SW 1271 (cell line): ENCODE measurements at places on chromosomes 1 and 21.
A peak's percentile ranks its signal among the peaks of the same experiment; 100 is the strongest.

GRCh38 chr1:220878191-220879075 lies 810 bp upstream of the HLX start:
- DNase-seq = no peak

DNA sequence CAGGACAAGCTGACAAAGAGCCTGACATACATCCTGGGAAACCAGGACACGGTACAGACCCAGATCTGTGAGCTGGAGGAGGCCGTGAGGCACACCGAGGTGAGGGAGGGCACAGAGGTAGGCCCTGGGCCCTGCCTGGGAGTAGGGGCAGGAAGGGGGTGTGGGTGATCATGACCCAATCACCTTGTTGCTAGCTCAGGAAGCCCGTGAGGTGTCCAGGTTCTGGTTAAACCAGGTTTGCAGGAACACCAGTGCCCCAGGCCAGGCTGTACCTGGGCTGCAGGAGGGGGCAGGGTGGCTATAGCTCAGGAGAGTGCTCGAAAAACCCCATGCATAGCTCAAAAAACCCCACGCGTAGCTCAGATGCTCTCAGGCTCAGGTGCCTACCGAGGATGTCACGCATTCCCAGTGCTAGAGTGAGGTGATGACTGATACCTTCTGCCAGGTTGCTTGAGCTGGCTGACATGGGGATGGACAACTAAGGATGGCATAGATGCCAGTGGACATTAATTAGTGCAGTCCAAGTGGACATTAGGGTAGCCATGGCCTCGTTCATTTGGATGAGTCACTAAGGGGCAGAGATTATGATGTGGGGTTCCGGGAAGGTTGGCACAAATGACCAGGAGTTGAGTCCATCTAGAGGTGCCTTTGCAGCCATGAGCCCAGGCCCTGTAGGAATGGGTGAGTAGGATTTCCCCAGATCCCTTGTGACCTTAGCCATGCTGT lies 3.7 kb downstream of the TRIM46 start:
- no peak for DNase-seq

DNA sequence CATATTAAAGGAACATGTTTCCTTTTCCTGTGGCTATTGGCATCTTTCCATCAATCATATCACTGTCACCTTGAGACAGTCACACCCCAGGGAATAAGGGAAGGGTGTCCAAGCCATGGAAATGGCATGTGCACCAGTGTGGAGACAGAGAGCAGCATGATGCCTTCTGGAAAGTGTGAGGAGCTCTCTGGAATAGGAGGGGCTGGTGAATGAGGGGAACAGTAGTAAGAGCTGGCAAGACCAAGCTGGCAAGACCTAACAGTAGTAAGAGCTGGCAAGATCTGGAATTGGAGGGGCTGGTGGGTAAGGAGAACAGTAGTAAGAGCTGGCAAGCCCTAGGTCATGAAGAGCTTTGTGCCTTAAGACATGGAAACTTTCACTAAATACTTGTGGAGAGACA lies 186.7 kb downstream of the C1orf94 start:
- DNase-seq = no peak

- DNase-seq = no peak
These were observed 58.4 kb downstream of the IVNS1ABP start for GRCh38 chr1:185258676-185259075.

- no peak for DNase-seq
These were observed 7.5 kb upstream of the G0S2 start for GRCh38 chr1:209667708-209668107.

- no peak for DNase-seq
These were observed 160.1 kb upstream of the NFIA start for GRCh38 chr1:60922304-60922703.

DNA sequence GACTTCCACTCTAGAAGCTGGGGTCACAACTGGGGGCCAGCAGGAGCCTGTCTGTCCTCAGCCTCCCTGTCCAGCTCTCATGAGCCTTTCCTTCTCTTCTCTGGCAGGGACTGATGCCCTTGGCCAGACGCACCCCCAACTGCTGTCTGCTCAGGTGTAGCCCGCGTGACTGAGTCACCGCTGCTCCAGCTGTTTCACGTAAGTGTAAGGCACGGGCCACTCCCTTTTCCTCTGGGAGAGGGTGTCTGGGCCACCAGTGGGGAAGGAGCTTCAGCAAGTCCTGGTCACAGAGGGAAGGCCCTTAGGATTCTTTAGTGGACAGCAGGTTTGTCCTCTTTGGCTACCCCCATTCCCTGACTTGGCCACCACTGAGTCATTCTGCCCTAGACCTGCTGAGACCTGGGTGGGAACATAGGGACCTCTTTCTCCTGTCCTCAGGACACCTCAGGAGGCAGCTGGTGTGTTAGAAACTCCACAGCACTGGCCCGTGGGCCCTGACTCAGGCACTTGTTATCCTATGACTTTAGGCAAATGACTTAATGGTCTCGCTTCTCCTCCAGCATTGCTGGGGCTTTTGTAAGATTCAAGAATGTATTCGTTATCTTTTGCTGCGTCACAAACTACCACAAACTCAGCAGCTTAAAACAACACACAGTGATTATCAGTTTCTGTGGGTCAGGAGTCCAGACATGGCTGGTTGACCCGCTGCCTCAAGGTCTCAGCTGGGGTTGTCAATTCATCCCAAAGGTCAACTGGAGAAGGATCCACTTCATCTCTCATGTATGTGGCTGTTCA lies 64.8 kb downstream of the FAM163A start:
- no peak for DNase-seq

DNA sequence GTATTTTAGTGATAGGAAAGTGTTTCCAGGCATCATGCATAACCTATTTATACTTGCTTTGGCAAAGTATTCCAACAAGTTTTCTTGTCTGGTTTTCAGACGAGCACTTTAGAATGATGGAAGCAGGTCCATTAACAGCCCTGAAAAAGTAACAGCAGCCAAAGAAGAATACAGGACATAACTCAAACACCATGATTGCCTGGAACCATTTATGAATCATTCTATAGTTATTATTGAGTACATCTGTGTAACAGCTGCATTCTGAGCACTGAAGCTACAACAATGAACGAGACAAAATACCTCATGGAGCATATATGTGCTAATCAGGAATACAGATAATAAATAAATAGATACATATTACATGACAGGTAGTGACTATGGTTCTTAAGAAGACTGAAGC lies 12.6 kb downstream of the IL10RB start:
- DNase-seq = no peak

GRCh38 chr1:145995148-145995881 lies 1.1 kb downstream of the TXNIP start:
- no peak for DNase-seq

GRCh38 chr1:52670604-52671003 lies 27.5 kb downstream of the COA7 start:
- DNase-seq = no peak

DNA sequence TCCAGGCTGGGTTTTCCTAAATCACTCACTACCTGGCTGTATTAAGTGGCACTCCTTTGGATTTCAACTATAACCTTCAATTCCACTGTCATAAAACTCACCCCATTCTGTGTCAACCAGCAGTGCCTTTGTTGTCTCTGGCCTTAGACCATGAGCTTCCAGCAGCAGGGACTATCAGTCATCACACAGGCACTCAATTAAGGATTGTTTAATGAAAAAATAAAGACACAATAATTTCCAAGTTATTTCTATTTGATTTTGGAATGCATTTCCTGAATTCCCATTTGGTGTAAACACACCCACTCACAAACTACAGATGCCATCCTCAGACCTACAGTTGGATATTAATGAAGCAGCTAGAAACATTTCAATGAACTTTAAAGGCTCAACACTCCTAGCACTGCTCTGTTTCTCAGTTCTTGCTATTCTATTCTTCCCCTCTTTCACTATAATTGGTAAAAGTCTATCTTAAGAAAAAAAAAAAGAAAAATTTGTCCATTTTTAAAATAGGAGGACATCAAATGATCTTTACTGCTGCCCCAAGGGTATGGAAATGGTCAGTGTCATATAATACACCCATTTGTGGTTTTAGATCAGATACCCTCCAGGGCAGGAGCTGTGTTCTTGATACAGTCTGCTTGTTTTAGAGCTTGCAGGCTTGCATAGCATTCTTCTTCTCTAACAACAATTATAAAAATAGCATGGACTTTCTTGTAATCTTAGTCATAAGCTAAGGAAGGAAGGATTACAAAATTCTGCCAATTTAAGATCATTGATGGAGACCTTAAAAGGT lies 156.4 kb downstream of the PTGER3 start:
- no peak for DNase-seq

- DNase-seq = peak; percentile 59
These were observed 112.2 kb downstream of the NR5A2 start for GRCh38 chr1:200139661-200140250.

DNA sequence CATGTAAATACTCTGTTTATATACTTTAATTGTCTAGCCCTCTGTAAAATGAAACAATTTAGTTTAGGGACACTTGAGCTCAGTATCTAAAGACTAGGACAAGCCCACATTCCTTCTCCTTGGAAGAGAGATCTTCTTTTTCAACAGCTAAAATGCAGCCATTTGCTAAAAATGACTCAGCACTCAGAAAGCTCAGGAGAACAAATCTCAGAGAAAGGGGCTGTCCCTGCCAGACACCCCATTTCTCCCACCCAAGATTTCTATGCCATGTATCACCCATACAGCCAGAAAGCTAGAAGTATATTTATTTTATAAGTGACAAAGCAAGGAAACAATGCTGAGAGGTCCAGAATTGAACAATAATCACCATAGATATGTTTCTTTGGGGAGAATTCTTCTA lies 23.2 kb upstream of the PRDX6 start:
- DNase-seq = no peak

- DNase-seq = no peak
These were observed 50.0 kb downstream of the HHAT start for GRCh38 chr1:210378736-210379135.

GRCh38 chr1:19273106-19273843 lies 15.3 kb downstream of the AKR7A3 start:
- no peak for DNase-seq

DNA sequence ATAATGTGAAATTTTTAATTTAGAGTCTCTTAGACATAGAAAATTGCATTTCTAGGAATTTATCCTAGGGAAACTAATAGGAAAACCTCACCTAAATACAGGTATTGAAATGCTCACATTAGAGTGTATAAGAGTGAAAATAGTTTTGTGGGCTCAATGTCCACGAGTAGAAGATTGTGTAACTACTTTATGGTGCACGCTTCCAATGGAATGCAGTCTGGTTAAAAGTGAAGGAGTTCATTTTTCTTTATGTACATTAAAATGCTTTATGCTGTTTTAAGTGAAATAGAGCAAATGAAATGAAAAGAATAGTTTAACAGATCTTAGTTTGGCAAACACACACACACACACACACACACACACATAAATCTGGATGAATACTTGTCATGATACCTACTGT lies 278.2 kb downstream of the USP25 start:
- no peak for DNase-seq

- DNase-seq = no peak
These were observed 97.2 kb upstream of the KCNK1 start for GRCh38 chr1:233516732-233517131.

DNA sequence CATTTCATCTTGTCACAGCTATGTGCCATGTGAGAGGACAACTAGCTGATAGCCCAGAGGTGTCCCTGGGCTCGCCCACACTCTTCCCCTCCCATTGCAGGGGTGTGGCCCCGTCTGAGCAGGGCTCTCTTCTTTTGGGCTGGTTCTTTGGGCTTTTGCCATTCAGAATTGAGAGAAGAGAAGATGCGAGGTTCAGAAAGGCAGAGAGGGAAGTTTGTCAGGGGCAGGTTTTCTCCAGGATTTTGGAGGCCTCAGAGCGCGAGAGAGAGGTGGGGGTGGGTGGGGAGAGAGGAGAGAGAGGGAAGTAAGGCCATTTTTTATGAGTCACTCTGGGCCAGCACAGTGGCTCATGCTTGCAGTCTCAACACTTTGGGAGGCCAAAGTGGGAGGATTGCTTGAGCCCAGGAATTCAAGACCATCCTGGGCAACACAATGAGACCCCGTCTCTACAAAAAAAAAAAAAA lies 5.2 kb downstream of the IFI6 start:
- no peak for DNase-seq

GRCh38 chr21:44092211-44092610 lies 15.0 kb upstream of the PWP2 start:
- DNase-seq = no peak

GRCh38 chr1:209732725-209733124 lies 23.1 kb upstream of the TRAF3IP3 start:
- no peak for DNase-seq

- no peak for DNase-seq
These were observed 624.8 kb upstream of the PTBP2 start for GRCh38 chr1:96096613-96097321.

GRCh38 chr21:45074048-45074817 lies at the start of gene ADARB1:
TSS of gene ADARB1 (plus strand) at chr21:45074580. CDS start at chr21:45171657, 97,077 bp downstream.
- DNase-seq = peak; percentile 27

- DNase-seq = no peak
These were observed 21.8 kb downstream of the DIP2A start for GRCh38 chr21:46480466-46480865.

DNA sequence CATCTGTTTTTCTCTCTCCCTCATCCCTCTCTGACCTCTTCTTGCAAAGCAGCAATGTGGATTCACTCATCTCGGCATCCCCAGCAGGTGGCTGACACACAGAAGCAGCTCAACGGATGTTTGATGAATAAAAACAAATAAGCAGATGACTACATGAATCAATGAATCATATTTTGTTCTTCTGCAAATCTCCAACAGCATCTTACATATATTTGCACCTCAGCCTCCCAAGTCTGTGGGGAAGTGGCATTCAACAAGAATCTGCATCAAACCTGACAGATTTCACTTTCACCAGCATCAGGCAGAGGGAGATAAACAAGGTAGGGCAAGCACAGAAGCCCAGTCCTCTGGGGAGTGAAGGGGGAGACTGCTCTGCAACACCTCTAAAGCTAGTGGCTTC lies 34.0 kb downstream of the CAPN8 start:
- DNase-seq = no peak

GRCh38 chr1:194102607-194103006 lies 916.2 kb upstream of the B3GALT2 start:
- DNase-seq = no peak
